ENCODE measurements at places on chromosomes 12 and 14. TPM values are rescaled to one million over a fixed set of nuclear protein-coding genes. Genes with fewer than 3 reads are reported as not detected.

DUSP16 gene
- 10.0 TPM for total RNA-seq

GALNT16 gene
- total RNA-seq: 5.5 TPM

CCDC197 gene
- total RNA-seq: not detected

DERA gene
- total RNA-seq: 7.2 TPM

SPRING1 gene
- 27.6 TPM for total RNA-seq

KERA gene
- total RNA-seq: 3.0 TPM

SLC4A8 gene
- total RNA-seq: 31.8 TPM

PTPN6 gene
- 3.1 TPM for total RNA-seq

KCNA5 gene
- 1.7 TPM for total RNA-seq

HOXC6 gene
- not detected for total RNA-seq

CYP27B1 gene
- total RNA-seq: not detected

TMEM119 gene
- total RNA-seq: 2.2 TPM

RASSF9 gene
- 0.47 TPM for total RNA-seq

CD163L1 gene
- 1.7 TPM for total RNA-seq

ZDHHC22 gene
- 12.0 TPM for total RNA-seq

CYP46A1 gene
- total RNA-seq: 2.3 TPM

DTX3 gene
- total RNA-seq: 44.5 TPM

IL31 gene
- not detected for total RNA-seq

SLC7A7 gene
- 3.3 TPM for total RNA-seq

HSPA2 gene
- 7.6 TPM for total RNA-seq

RPS6KL1 gene
- total RNA-seq: 26.5 TPM

PLA2G1B gene
- not detected for total RNA-seq

BICDL1 gene
- total RNA-seq: 25.4 TPM

CCDC196 gene
- total RNA-seq: not detected

HVCN1 gene
- 8.3 TPM for total RNA-seq

GNS gene
- 45.9 TPM for total RNA-seq

EML5 gene
- total RNA-seq: 30.3 TPM

FAM90A1 gene
- total RNA-seq: 0.16 TPM

HOXC12 gene
- total RNA-seq: not detected

GARIN6 gene
- total RNA-seq: not detected

TAS2R42 gene
- total RNA-seq: not detected

CAPZA3 gene
- total RNA-seq: not detected

RNASE7 gene
- not detected for total RNA-seq

COPS7A gene
- 37.1 TPM for total RNA-seq

ACRBP gene
- total RNA-seq: 0.62 TPM

KRT6A gene
- 0.62 TPM for total RNA-seq

SYT1 gene
- total RNA-seq: 166 TPM

ITGB7 gene
- total RNA-seq: not detected

CKAP4 gene
- 20.3 TPM for total RNA-seq

GLIPR1L2 gene
- total RNA-seq: 2.3 TPM

NAV3 gene
- 313 TPM for total RNA-seq

ADCY4 gene
- 1.4 TPM for total RNA-seq

HOTAIR gene
- total RNA-seq: not detected

CDK4 gene
- total RNA-seq: 59.0 TPM

SERPINA5 gene
- total RNA-seq: 0.16 TPM

IFNG-AS1 gene
- not detected for total RNA-seq

KLHL33 gene
- 0.31 TPM for total RNA-seq

AQP5 gene
- total RNA-seq: 0.62 TPM

CLEC4D gene
- total RNA-seq: not detected

MBIP gene
- total RNA-seq: 24.8 TPM

L3HYPDH gene
- total RNA-seq: 30.1 TPM

ASB8 gene
- total RNA-seq: 38.8 TPM

TTC7B gene
- total RNA-seq: 23.2 TPM

SLC5A8 gene
- 1.4 TPM for total RNA-seq

KRT74 gene
- total RNA-seq: not detected

GALNT8 gene
- total RNA-seq: 43.5 TPM
